ENCODE measurements at places on chromosomes 11 and 22. TPM values are rescaled to one million over a fixed set of nuclear protein-coding genes. Genes with fewer than 3 reads are reported as not detected.

GRCh38 chr11:117750357-117750756 is 46.7 kb downstream of the DSCAML1 start:
- DNase-seq: no peak

DNA sequence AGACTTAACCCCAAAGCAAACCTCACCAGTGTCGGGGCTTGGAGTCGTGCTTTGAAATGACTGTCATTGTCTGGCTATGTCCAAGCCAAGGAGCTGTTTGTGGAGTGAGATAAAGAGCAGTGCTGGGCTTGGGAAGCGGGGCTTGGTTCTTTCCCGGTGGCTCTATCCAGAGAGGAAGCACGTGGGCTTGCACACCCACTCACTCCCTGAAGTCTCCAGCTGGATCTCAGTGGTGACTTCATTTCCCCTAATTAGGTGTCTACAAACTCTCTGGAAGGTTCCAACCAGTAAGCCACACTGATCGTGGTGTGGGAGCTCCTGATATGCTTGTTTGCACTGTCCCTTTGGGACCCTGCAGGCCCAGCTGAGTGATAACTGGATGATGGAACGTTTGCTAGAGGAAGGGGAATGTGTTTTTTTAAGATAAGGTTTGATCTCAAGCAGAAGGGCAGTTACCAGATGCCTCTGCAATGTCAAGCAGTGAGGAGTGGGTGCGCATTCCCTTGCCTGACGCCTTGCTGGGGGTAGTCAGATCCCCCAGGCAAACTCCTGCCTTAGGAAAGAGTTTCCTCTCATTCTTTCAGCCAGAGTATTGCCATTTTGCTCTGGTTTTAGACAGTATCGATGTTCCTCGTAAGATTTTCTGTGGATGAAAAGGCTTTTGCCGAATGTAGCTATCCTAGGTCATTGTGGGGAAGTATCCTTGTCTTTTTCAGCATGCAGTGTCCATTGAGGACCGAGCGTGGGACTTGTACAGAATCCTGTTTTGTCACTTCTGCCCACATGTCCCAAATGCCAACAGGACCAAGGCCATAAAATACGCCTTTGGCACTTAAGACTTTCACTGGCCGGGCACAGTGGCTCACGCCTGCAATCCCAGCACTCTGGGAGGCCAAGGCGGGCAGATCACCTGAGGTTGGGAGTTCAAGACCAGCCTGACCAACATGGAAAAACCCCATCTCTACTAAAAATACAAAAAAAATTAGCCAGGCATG is 90.9 kb downstream of the MICAL2 start:
- peak; percentile 86 for DNase-seq

DNA sequence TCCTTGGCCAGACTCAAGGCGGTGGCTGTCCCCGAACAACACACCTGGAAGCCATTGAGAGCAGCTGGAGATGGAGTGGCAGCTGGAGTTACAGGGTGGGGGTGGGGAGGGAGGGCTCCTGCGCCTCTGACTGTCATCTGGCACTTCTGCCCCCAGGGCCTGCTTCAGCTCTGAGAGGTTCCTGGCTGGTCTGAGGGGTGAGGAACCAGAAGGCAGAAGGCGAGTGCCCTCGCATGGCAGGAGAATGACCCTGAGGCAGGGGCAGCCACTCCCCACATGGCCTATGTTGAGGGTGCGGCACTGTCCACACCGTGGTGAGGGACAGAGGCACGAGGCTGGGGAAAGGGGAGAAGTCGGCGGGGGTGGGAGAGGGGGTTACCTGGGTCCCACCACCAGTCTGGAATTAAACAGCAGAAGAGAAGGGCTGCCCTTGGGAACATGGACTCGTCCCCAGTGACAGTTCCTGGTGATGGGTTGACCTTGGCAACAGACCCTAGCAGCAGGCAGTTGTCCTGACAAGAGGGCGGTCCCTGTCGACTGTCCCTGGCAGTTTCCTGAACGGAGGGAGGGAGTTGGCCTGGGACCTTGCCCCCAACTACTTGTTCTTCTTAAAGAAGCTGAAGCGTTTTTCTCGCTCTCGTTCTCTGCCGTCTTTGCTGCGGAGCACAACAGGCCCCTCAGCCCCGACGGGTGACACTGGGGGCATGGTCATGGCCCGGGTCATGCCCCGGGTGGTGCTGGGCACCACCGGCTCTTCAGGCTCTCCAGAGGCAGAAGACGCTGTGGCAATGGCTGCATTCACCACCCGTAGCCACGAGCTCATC is 7.8 kb upstream of the RBM4B start:
- DNase-seq: no peak

GRCh38 chr11:11073996-11074395 is 216.1 kb upstream of the ZBED5 start:
- no peak for DNase-seq

DNA sequence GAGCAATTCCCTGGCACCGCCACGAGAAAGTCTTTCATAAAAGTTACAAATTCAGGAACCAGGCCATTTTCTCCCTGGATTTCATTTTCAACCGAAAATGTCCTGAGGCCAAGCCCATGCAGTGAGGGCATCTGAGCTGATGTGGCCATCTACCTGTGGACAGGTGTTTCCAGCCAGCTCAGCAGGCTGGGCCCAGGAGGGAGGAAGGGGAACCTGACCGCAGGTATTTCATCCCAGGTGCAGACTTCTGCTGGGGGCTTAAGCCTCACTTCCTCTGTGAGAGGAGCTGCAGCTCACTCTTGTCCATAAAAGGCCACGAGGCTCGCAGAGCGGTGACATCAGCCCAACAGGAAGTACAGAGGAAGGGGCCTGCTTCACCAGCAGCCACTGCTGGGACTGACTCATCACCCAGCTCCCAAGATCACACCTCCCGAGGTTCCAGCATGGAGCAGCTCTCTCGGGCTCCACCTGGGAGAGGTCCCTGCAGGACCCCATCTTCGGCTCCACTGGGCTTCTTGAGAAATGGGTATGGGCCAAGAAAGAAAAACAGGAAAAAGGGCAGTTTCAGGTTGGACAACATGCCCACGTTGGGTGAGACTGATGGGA is 56.4 kb downstream of the MYH9 start:
- DNase-seq: peak; percentile 87

Gene LRRC74B
- not detected for total RNA-seq

Data from heart left ventricle (tissue), 16 donors.